ENCODE measurements at places on chromosomes 7 and 10.

DNA sequence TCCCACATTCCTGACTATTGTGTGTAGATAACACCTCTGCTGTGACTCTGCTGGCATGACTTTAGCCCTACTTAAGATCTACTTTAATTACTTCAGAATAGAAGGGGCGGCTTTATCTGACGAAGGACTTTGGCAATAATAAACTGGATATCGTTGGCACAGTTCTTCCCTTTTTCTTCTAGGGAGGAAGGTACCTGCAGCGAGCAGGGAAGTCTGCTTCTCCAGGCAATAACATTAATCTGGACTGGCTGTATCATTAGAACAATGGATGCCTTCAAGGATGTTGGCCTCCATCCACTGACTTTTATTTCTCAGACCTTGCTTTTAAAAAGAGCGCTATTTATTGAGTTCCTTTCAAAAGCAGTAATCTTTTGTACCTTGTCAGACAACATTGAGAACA lies 172.6 kb upstream of the THSD7A start:
- no peak for DNase-seq

- no peak for DNase-seq
These were observed 19.1 kb upstream of the VOPP1 start for GRCh38 chr7:55591282-55591931.

GRCh38 chr10:93367664-93368063 lies 114.5 kb downstream of the MYOF start:
- DNase-seq, result no peak

- DNase-seq, result no peak
These were observed 54.2 kb downstream of the HECW1 start for GRCh38 chr7:43166686-43167085.

DNA sequence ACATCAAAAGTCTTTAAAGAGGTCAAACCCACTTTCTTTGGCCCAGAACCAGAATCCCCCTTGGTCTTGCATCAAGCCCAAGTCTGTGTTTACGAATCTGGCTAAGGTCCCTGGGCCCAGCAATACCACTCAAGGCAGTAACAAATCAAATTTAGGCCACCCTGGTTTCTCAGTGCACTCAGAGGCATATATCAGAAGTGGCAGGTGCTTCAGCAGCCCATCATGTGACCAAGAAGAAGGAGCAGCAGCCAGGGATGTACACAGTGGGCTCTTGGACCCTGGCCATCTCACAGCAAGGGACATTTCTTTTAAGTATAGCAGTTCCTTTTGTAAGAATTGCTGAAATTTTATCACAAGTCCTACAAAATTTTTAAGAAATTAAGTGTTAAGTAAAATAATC lies 7.3 kb upstream of the SLC25A13 start:
- no peak for DNase-seq

GRCh38 chr10:31621733-31622132 lies 302.7 kb downstream of the ZEB1 start:
- no peak for DNase-seq

DNA sequence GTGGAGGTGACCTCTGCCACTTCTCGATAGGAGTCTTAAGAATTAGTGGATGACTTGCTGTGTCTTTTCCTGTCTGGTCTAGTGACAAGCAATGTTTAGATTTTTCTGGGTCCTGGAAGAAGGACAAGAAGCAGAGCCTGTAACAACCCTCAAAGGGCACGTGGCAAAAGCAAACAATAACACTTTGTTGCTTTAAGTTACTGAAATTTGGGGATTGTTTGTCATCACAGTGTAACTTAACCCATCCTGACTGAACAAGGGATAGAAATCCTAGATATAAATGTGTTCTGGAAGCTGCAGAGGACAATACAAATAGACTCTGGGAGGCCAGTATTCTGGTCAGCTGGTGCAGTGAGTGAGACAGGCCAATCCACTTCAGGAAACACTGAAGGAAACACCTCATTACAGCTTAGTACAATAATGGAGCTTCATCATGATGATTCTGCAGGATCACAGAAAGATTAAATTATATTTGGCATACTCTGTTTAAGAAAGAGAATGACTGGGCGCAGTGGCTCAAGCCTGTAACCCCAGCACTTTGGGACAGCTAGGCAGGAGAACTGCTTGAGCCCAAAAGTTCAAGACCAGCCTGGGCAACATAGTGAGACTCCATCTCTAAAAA lies 23.3 kb downstream of the ENKUR start:
- DNase-seq, result no peak

DNA sequence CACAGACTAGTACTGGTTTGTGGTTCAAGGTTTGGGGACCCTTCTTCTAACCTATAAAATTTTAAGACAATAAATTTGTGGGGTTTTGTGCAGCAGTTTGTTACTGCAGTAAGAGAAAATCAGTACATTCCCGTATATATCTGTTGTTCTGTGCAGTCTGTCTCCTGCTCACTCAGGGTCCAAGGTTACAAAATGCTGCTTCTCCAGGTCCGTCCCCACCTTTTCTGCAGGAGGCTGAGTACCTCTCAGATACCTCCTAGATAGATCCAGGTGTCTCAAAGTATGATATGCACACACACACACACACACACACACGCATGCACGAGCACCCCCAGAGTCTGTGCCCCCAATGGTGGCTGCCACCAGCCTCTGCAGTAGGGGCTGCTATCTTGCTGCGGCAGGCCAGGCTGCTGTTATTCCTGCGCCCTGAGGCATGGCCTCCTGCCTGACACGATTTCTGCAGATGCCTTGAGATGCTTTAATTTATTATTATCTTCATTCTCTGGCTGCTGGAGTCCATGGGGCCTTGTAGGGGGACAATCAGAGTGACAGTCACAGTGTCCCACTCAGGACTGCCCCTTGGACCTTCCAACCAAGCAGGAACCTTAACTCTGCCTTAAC lies 25.2 kb upstream of the ASL start:
- DNase-seq, result no peak

- DNase-seq, result no peak
These were observed 125.6 kb upstream of the SLC26A5 start for GRCh38 chr7:103571586-103571985.

GRCh38 chr10:129601737-129602136 lies 134.7 kb downstream of the MGMT start:
- no peak for DNase-seq

DNA sequence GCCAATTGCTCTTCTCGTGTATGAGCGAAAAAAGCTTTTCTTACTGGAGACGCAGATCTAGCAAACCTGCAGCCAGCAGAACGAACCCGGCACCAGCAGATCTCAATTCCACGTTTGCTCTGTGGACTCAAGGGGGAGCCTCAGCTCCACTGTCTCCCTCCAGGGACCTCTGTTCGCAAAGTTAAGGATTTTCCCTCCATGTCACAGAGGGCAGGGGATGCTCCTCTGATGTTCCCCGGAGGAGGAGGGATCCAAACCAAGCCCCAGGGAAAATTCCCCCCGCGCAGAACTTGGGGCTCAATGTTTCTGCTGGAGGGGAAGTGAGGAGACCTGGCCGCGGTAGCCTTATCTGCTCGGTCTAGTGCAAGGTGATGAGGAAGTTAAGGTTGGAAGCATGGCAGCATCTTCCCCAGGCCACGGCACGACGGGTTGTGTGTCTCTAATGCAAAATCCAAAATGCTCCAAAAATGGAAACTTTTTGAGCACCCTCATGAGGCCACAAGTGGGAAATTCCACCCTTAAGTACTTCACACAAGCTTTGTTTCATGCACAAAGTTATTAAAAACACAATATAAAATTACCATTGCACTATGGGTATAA lies 9.0 kb downstream of the IQCE start:
- peak; percentile 42 for DNase-seq

- DNase-seq, result no peak
These were observed 102.7 kb upstream of the C7orf33 start for GRCh38 chr7:148487912-148488311.

DNA sequence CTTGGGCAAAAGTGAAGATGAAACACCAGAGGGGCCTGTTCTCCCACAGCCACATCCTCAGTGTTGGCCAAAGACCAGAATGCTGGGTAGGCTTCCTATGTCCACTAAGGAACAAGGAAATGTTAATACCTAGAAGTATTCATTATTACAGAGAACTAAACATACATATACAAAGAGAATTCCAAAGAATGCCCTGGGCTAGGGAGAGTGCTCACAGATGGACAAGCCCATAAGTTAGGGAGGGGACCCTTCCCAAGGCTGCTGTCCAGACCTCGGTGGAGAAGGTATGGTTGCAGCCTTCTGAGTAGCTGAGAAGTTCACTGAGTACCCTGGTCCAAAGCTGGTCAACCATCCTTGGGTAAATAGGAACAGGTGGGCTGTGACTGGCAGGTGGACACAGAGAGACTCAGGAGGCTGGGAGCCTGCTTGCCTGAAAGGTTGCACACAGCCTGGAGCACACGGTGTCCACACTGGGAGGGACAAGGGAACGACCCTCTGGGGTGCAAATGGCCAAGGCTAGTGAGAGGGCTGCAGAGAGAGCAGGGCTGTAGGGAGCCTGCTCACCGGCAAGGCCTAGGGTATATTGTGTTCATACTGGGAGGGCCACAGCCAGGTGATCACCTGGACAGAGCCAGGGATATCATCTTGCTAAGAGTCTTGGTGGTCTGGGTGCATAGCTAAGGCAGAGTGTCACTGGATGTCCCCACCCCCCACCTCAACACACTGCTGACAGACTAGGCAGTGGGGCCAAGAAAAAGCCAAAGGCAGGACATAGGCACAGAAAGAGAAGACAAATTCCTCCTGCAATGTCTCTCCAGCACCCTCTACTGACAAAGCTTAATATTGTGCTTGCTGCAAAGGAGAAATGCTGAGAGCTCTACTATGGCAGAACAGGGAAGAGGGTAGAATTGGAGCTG lies 40.3 kb downstream of the CPVL start:
- peak; percentile 77 for DNase-seq

DNA sequence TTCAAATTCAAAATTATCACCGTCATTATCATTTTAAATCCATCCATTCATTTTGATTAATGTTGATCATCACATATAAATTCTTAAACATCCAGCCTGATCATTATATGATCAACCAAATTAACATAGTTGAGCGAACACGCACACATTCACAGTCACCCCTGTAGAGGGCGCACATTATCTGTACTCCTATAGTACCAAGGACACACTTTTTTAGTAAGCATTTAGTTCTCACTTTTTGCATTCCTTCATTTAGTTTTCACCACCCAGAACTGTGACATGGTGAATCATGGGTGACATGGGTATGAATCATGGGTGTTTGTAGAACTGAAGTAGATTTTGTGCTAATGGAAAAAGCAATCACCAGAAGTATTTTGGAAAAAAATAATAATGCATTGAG lies 26.0 kb upstream of the ZNF735 start:
- DNase-seq, result no peak

GRCh38 chr7:33556472-33556871 lies 348.9 kb upstream of the BMPER start:
- no peak for DNase-seq

DNA sequence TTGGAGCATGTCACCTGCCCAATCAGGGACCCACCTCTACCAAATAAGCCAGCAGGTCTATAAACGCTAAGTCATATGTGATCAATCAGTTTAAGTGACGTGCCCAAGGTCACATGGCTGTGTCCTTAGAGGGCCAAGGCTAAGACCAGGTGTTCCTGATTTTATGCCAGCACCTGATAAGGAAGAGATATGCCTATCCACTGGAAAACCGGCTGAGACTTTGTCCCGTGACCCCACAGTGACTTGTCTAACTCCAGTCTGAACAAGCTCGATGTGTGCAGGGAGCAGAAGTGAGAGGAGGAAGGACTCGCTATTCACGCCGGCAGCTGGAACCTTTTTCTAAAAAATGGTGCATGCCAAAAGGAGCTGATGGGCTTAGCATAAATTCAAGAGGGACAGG lies 57.0 kb downstream of the PRKAG2 start:
- no peak for DNase-seq

DNA sequence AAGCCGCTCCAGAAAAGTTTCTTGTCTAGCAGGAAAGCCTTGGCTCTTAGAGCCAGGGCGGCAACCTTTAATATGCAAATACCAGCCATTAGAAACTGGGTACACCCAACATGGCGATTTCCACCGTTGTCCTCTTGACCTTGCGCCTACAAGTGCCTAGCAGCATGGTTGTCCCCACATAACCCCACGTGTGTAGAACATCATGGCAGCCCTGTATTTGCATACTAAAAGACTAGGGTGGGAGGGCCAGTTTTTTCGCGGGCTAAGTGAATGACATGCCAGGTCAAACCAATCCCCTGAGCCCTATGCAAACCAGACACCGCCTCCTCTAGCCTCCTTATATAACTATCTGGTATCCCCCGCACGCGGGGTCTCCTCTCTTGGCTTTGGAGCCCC lies 58.4 kb upstream of the FZD8 start:
- no peak for DNase-seq

DNA sequence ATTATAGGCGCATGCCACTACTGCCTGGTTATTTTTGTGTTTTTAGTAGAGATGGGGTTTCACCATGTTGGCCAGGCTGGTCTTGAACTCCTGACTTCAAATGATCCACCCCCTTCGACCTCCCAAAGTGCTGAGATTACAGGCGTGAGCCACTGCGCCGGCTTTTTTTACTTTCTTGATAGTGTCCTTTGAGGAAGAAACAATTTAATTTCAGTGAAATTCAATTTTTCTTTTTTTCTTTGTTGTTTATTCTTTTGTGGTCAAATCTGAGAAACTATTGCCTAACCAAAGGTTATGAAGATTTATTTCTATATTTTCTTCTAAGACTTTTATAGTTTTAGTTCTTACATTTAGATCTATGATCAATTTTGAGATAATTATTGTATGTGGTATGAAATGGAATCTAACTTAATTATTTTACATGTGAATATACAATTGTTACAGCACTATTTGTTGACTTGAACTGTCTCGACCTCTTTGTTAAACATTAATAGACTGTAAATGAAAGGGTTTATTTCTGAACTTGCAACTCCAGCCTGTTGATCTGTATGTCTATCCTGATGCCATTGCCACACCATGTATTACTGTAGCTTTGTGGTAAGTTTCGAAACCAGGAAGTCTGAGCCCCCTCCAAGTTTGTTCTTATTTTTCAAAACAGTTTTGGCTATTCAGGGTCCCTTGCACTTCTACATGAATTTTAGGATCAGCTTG lies 19.8 kb upstream of the RASSF4 start:
- DNase-seq, result no peak

- DNase-seq, result no peak
These were observed 20.5 kb upstream of the COL1A2 start for GRCh38 chr7:94374231-94374630.

GRCh38 chr7:155775691-155776090 lies 36.6 kb downstream of the SHH start:
- DNase-seq, result no peak

DNA sequence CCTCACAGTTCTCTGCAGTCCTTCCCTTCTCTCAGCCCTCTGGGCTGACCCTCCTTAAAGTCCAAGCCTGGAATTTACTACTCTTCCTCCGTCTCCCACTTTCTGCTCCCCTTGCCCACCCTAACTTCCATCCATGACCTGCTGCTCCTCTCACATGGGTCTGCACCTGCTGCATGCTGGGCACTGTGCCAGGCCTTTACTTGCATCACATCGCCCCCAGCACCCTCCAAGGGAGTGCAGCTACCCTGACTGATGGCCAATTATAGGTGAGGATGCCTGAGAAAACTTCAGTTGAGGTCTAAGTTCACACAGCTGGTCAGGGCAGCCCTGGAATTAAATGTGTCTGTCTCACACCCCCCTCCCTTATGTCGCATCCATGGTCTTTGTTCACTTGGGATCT lies 53.6 kb upstream of the ZPBP start:
- no peak for DNase-seq
